Aortic smooth muscle cell (primary cell): ENCODE measurements at places on chromosomes 4 and X. TPM values are rescaled to one million over a fixed set of nuclear protein-coding genes. Genes with fewer than 3 reads are reported as not detected.

The RASL11B gene
- total RNA-seq: 0.06 TPM in 1 of 2 replicates, not detected in the other

The STIM2 gene
- total RNA-seq: 11.0 and 16.4 TPM in 2 replicates

The DUX4 gene
- not detected in 2 replicates for total RNA-seq

The ENPP6 gene
- not detected in 2 replicates for total RNA-seq

The PNMA6F gene
- total RNA-seq: not detected in 2 replicates

The SLC10A4 gene
- under 0.01 and 0.06 TPM in 2 replicates for total RNA-seq

The HSFX2 gene
- total RNA-seq: not detected in 2 replicates

The L1CAM gene
- under 0.01 and 0.13 TPM in 2 replicates for total RNA-seq

The PPP4R3C gene
- total RNA-seq: not detected in 2 replicates
